SJSA1 (cell line): ENCODE measurements at places on chromosomes 3 and 15. TPM values are rescaled to one million over a fixed set of nuclear protein-coding genes. Genes with fewer than 3 reads are reported as not detected.

DNA sequence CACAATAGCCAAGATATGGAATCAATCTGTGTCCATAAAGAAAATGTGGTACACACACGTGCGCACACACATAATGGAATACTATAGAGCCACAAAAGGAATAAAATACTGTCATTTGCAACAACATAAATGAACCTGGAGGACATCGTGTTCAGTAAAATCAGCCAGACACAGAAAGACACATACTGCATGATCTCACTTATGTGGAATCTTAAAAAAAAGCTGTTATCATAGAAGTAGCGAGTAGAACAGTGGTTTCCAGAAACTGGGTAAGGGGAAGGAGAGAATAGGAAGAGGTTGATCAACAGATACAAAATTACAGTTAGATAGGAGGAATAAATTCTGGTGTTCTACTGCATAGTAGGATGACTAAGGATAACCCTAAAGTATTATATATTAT, 11.1 kb downstream of the ATOSA start:
- no peak for DNase-seq

LRTM1 gene
- total RNA-seq: not detected in 2 replicates

CEP19 gene
- total RNA-seq: 2.0 and 2.5 TPM in 2 replicates

RNF123 gene
- 6.0 and 17.1 TPM in 2 replicates for total RNA-seq

DNA sequence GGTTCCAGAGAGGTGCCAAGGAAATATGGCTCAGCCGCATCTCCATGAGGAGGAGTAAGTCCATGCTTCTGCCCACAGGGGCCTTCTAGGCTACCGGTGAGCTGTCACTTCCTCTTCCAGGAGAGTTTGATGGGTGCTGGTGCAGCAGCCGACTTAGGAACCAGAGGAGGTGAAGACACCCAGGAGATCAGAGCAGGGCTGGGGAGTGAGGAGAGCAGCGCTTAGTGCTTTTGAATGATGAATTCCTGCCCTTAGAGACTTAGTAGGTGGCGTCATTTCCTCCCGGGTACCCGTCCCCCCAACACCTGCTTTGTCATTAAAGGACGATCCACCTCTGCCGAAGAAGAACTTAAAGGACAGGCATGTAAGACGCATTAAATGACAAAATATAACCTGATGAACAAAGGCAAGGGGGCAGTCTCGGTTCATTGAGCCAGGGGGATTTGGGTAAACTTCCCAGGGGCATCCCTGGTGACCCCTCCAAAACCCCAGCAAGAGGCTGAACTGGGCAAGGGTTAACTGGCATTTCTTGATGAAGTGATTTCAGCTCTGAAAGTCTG, 67.6 kb downstream of the HES1 start:
- no peak for DNase-seq

CHRNA7 gene
- total RNA-seq: 0.08 and 0.09 TPM in 2 replicates

DNA sequence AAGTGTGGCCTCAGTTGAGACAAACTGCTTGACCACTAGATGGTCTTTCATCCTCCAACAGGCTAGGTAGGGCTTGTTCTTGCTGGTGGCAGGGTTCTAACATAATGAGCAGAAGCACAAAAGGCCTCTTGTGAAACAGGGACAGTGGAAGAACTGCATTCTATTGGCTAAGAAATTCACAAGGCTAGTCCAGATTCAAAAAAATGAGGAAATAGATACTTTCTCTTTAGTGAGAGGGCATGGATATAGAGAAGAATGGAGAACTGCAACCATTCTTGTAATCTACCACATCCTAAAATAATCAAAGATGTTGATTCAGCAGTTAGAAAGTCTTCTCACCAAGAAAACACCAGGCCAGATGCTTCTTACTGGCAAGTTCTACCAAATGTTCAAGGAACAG, 143.7 kb upstream of the LRIG1 start:
- DNase-seq: no peak

CYP19A1 gene
- total RNA-seq: not detected in 2 replicates

DNA sequence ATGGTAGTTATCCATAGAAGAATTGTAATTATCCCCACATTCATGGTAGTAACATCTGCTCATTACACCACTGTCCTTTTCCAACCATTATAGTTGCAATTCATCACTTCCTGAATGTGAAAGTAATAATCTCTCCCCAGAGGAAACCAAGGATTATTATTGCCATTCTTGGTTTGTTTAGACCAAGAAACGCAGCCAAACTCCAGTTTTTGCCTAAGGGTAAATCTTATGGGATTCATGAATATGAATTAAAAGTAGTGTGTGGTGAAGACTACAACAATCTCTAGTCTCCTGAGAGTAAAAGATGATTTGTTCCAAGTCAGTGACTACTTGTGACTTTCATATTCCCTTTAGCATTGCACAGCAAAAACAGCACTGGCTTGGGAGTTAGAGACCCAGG, 45.7 kb upstream of the ABI3BP start:
- no peak for DNase-seq

DNA sequence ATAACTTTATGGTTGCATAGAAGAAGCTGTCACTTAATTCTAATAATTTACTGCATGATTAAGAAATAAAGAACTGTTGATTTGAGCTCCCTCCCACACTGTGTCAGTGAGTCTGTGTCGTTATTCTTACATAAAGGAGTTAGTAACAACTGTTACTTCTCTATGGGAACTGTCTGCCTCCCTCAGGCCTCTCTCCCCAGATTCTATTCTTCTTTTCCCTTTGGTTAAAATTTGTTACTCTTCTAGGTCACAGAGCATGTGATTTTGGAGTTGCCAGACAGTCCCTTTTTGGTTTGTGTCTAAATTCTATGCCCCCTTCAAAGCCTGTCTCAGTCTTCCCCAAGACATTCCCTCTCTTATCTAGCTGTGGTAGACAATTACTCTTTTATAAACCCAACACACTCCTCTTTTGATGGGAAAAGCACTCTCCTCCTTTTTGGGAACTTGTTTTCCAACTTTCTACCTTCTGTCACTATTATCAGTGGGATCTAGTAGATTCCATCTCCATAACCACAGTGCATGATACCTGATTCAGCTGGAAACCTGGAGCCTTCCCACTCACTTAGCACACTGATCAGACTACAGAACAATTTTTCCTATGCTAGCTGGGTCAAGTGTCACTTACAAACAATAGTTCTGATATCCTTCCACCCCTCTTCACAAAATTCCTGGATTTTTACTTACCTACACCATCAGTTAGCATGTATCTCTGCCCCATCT, 422.1 kb upstream of the TGFBR2 start:
- no peak for DNase-seq

GRCh38 chr3:1172644-1173043, 79.8 kb downstream of the CNTN6 start:
- no peak for DNase-seq

DNA sequence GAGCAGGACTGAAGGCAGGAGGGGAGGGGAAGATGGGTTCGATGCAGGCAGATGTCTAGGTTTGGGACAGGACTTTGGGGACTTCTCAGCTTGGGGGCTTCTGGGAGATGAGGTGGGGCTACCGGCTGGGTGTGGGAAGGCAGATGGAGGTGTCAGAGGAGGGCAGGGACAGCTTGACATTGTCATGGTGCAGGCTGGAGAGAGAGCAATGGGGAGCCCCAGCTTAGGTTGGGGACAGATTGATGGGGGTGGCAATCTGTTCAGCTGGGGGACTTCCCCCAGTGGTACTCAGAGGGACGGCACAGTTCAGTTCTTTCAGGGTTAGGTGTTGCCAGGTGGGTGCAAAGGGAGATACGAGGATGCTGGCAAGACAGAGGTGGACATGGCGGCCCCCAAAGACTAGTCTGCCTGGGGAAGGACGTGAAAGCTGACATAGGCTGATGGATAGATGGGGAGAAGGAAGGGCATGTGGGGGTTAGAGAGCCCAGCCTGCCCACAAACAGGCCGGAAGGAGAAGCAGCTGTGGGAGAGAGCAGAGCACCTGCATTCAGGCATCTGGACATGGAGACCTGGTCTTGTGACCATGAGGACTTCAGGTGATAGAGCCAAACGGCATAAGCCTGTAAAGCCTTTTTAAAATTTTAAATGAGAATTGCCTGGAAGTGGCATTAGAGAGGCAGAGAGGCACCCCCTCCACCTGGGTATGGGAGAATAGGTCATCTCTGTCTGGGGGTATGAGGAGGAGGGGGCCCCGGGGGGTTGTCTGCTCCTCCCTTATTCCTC, 21.1 kb downstream of the ACAA1 start:
- no peak for DNase-seq

TMEM212 gene
- total RNA-seq: not detected in 2 replicates

GRCh38 chr3:100260081-100260684, 609 bp upstream of the TBC1D23 start:
- no peak for DNase-seq

CSPG4 gene
- 0.32 and 0.41 TPM in 2 replicates for total RNA-seq

- DNase-seq: peak; percentile 61
Observed at GRCh38 chr3:125602752-125603649, 7.7 kb upstream of the OSBPL11 start.

CCR2 gene
- not detected in 2 replicates for total RNA-seq

DNA sequence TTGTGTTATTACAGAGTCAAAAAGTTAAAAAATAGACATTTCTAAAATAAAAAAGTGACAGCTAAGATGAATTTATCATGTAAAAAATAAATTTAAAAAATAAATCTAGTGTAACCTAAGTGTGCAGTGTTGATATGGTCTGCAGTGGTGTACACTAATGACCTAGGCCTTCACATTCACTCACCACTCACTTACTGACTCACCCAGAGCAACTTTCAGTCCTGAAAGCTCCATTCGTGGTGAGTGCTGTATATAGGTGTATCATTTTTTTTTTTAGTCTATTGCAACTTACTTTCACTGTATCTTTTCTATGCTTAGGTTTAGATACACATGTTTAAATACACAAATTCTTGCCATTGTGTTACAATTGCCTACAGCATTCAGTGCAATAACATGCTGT, 459.4 kb upstream of the ROBO1 start:
- DNase-seq: no peak

SLC6A20 gene
- 0.03 TPM in 1 of 2 replicates, not detected in the other for total RNA-seq

DNA sequence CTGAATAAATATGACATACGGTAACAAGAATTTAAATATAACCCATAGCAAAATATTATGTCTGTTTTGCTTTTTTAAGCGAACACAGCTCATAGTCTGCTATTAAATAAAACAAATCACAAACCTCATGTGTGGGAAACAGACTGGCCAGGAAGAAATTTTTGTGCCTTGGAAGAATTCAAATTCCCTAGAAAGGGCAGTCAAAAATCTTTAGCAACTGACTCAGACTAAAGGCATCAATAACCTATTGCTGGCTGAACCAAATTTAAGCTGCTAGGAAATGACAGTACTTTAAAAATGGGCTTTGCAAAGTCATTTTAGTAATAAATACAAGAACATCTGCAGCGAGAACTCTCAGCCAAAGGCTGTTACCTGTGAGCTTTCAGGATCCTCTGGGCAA, 151.4 kb downstream of the PLD1 start:
- no peak for DNase-seq

- DNase-seq: peak; percentile 2
Observed at GRCh38 chr3:7749931-7750695, 751.5 kb upstream of the LMCD1 start.

SAXO2 gene
- total RNA-seq: 0.66 and 4.0 TPM in 2 replicates

GRCh38 chr3:5657106-5657505, 469.6 kb downstream of the EDEM1 start:
- no peak for DNase-seq

DISP2 gene
- total RNA-seq: 0.21 and 0.28 TPM in 2 replicates

DNA sequence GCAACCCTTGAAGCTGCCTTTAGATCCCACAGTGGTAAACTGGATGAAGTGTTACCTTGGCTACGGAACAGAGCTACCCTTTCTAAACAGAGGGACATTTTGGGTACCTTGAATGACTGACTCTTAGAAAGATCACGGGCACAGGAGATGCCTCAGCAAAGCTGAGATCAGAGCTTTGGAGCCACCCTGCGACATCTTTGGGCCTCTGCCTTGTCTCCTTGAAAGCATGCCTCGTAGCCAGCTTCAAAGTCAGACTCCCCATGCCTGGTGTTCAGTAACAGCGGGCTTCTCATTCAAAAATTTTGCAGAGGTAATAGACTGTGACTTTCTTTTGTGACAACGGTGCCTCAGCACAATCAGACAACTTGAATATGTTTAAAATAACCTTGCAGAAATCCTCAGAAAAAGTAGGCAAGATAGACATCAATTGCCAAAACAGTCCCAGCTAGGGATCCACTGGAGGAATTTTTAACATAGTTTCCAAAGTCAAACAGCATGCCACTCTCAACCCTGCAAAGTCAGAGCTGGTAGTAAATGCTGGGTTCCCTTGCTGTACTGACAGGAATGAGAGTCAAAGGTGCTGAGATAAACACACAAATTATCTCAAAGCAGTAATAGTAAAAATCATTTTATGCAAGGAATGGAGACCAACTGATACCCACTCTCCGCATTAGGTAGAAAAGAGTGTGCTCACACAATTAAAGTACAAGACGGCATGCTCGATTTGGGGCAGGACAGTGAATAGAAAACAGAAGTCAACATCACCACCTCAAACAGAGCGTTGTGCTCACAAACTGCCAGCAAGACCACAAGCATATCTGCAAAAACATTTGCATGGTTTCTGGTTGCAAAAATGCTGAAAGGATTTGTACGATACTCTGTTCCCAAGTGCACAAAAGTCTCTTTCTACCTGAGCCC, 82.1 kb downstream of the MYO1E start:
- DNase-seq: no peak

GRCh38 chr15:70103880-70104626, 6.3 kb upstream of the TLE3 start:
- no peak for DNase-seq

DNA sequence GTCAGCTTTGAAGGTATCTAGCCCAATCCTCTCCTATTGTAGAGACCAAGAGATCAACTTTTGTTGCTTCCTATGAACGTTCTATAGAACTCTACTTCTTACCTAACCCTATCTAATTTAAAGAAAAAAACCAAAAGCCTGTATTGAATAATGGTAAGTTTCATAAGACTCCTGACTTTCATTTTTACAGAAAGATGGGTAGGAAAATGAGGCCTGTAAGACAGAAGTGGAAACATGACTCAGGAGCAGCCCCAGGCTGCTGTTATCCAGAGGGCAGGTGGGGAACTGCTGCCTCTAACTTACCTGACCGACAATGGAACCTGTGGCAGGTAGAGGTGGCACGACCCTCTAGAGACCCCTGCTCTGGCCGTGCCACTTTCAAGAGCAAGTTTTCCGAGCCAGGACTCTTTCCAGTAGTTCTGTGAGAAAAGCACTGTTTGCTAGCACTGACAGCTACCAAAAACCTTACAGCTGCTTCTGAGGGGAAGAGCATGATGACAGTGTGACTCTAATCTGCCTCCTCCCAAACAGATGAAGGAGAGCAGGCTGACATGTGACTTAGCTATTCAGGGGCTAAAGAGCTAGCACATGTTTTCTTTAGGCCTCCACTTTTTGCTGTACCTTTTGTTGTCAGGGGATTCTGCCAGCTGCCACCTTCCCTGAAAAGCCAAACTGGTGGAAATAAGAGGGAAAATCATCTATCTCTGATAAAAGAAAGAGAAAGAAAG, 17.5 kb downstream of the POPDC2 start:
- DNase-seq: no peak

P2RY14 gene
- not detected in 2 replicates for total RNA-seq

GRCh38 chr3:9760779-9761505, 8.8 kb downstream of the CAMK1 start:
- DNase-seq: no peak

CHL1 gene
- total RNA-seq: not detected in 2 replicates

CD86 gene
- total RNA-seq: not detected in 2 replicates

GRCh38 chr3:179028408-179028807, 43.2 kb downstream of the ZMAT3 start:
- no peak for DNase-seq

GRCh38 chr15:87347806-87348515, 908.6 kb downstream of the NTRK3 start:
- no peak for DNase-seq
